ENCODE measurements at places on chromosomes 1 and 21.

DNA sequence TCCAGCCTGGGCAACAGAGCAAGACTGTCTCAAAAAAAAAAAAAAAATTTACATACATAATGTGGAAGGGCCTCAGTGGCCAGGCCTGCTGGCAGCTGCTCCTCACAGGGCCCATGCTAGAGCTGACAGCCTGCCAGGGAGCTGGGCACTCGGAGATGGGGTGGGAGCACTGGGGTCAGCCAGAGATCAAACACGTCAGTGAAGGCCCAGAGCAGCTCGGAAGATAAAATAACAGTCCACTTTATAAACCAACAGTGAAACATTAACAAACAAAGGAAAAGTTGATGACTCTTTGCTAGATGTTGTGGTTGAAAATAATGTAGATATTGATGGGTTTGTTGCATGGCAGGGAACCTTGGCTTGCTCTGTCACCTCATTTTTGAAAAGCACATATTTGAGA is 42.7 kb downstream of the ATP5PF start:
- DNase-seq = no peak

GRCh38 chr1:117612517-117613248 is 6.8 kb downstream of the TENT5C start:
- peak; percentile 42 for DNase-seq

- DNase-seq = peak; percentile 85
These were observed 33.8 kb upstream of the CSF3R start for GRCh38 chr1:36516372-36517010.

DNA sequence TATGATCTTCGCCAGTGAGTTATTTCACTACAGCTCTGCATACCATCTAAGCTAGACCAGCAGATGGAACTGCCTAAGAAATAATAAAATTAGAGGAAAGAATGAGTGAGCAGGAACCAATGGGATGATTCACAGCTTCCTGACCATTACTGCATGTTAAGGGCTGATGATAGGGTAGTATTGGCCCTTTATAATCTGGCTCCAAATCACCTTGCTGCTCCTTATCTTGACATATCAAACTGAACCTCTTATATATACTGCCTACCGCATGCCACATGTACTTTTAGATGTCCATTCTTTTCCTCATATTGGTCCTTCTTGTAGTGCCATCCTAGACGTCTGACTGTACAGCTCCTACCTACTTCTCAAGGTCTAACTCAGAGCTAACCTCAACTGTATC is 524.4 kb downstream of the DPYD start:
- DNase-seq = no peak

DNA sequence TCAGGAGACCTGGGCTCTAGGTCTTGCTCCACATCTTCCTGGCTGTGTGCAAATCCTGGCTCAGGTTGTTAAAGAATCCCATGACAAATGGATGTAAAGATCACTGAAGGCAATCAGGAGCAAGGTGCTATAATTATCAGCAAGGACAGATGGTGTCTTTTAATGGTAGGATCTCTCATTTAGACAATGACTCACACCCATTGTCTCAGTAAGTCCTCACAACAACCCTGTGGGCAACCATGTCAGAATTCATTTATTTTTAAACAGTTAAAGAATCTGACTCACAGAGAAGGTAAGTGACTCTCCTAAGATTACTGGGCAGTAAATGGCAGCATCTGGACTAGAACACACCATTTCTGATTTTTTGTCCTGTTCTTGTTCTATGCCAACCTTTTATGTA is 32.8 kb downstream of the RNASEL start:
- DNase-seq = no peak

DNA sequence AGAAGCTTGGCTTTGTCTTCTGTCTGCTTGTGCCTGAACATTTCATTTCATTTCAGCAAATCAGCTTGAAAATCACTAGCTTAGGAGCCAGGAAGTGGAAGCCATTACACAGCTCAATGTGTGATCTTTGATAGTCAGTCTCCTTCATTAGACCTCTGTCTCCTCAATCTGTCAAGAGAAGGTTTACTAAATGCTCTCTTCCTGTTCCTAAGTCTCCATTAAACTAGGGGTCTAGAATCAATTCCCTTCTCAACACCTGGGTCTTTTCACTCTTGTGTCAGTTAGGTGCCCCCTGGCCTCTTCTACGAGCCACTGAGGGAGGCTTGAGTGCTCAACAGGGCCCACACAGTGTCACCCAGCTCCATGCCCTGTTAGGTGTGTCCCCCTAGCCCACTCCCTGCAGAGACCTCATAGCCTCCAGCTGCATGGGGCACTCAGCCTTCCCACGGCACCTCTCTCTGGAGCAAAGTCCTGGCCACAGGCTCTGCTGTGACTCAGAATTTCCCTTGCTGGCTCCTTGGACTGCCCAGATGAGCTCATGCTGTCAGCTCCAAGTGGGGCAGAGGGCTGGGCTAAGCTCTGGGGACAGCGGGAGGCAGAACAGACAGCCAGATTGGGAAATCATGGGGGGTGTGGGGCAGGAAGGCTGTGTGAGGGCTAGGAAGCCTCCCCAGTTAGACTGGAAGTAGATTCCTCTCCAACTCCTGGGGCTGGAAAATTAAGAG is 115.7 kb upstream of the IPO9 start:
- peak; percentile 77 for DNase-seq

- no peak for DNase-seq
These were observed 56.3 kb downstream of the SPAG17 start for GRCh38 chr1:118128761-118129160.

DNA sequence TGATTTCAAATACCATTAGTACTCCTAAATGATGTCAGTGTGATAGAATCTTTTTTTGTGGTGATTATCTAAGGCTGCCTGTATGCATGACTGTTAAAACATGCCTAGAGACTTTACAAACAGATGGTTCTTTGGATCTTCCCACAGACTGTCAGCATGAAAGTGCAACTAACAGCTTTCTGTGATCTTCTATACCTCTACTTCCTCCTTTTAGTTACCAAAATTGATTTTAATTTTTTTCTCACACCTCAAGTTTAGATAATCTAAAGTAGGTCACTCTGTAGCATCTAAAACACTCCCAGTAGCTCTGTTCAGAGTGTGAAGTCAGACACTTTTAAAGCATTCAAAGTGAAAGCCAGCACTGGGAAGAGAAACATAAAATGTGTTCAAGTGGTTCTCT is 534.5 kb downstream of the PTPRC start:
- no peak for DNase-seq

- DNase-seq = peak; percentile 87
These were observed 59.4 kb downstream of the NRIP1 start for GRCh38 chr21:15005391-15005790.

DNA sequence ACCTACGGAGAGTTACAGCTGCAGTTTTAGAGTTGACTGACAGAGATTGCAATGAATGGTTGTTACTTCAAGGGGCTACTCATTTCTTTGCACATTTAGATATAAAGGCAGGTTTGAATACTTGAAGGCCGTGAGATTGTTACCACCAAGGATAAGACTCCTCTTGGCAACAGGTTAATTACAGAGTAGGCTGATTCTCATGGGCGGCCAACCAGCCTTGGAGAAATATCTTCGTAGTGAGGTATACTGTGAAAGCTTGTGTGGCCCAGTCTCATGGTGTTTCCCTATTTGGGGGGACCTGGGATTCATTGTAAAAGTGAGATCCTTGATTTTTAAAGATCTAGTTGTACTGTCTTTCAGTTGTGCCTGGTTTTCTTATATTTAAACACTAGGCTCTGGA is 103.2 kb upstream of the OLFM3 start:
- no peak for DNase-seq

GRCh38 chr1:174058624-174059023 is 36.5 kb upstream of the RC3H1 start:
- DNase-seq = no peak

DNA sequence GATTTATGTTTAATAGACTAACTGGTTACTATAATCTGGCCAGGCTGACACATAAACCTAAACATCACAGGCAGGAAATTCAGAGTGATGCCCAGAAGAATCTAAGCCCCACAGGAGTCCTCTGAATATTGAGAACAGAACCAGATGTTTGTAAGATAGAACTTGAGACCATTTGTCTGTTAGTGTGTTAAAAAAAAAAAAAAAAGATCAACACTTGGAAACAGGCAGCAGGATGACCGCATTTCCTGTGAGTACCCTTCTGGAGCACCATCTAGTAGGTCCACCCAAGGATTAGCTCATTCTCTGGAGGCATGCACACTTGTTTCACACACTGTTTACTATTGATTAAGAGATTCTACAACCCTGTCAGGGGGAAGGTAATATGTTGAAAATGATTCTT is 111.4 kb upstream of the VANGL1 start:
- DNase-seq = no peak

- no peak for DNase-seq
These were observed 55.3 kb upstream of the ATP1B1 start for GRCh38 chr1:169051171-169051570.

DNA sequence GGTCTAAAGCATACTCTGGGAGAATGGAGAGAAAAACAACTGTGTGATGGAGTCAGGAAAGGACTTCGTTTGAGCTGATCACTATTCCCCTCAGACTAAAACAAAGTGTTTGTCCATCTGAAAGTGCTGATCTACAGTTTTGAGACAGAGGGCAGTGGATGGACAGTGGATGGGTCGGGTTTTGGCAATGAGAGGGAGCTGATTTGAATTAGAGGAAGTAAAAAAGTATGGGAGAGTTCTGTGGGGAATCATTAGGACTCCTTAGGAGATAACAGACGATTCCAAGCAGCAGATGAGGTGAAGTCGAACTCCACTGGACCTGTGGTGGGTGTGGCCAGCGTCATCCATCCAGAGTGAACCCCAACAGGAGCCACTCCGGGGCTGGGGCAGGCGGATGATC is 62.3 kb downstream of the PTGS2 start:
- DNase-seq = no peak

DNA sequence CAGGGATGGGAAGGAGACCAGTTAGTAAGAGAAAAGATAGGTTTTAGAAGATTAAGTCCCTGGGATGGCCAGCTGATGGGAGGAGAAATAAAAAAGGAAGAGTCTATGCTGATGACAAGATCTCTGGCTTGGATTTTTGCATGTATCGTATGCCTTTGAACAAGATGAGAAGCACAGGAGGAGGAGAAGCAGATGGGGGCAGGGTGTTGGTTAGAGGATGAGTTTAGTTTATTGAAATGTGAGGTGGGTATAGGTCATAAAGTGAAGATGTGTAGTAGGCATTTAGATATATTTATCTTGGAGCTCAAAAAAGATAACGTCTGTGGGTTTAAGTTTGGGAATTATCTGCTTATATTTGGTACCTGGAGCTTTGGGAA is 1.4 kb downstream of the TIPRL start:
- DNase-seq = no peak

GRCh38 chr1:2300004-2300771 is 72.1 kb downstream of the SKI start:
- DNase-seq = no peak

GRCh38 chr1:223652436-223652941 is 13.0 kb downstream of the CAPN8 start:
- DNase-seq = peak; percentile 60

- no peak for DNase-seq
These were observed 173.2 kb downstream of the SMYD3 start for GRCh38 chr1:246333855-246334254.

- DNase-seq = no peak
These were observed 35.3 kb downstream of the HLX start for GRCh38 chr1:220914283-220915116.

DNA sequence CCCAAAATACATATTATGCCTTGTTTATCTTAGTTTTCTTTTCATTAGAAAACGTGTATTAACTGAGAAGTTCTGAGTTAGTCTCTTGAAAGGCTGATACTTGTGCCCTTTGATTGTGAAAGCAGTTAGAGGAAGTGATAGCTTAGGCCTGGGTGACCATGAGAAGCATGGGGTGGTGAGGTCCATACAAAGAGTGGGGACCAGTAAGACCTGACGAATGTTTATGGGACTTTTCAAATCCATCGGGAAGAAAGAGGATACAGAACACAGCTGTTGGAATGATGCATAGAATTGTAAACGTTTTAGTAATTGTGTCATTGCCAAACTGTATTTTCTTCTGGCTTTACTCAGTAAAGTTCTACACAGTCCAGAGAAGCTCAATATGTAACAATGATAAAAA is 259.8 kb downstream of the LMO4 start:
- DNase-seq = no peak

GRCh38 chr1:117919376-117919775 is 10.0 kb downstream of the GDAP2 start:
- no peak for DNase-seq

DNA sequence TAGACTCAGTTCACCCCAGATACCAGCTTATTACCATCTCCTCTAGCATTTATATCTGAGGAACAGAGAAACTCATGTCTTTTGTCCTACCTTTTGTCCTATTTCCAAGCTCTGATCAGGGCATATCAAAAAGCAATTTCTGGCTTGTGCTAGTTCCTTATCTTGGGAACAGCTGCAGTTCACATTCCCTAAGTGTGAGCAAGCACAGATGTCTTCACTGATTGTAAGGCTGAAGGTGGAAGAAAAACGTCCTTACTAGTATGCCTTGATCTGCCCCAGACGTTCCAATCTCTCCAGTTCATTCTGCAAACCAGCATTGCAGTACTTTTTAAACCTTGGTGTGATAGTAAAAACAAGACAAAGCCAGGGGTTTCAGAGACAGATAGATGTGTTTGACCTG is 139.8 kb downstream of the NCAM2 start:
- DNase-seq = no peak

- DNase-seq = no peak
These were observed 37.8 kb upstream of the SIPA1L2 start for GRCh38 chr1:232667778-232668165.

DNA sequence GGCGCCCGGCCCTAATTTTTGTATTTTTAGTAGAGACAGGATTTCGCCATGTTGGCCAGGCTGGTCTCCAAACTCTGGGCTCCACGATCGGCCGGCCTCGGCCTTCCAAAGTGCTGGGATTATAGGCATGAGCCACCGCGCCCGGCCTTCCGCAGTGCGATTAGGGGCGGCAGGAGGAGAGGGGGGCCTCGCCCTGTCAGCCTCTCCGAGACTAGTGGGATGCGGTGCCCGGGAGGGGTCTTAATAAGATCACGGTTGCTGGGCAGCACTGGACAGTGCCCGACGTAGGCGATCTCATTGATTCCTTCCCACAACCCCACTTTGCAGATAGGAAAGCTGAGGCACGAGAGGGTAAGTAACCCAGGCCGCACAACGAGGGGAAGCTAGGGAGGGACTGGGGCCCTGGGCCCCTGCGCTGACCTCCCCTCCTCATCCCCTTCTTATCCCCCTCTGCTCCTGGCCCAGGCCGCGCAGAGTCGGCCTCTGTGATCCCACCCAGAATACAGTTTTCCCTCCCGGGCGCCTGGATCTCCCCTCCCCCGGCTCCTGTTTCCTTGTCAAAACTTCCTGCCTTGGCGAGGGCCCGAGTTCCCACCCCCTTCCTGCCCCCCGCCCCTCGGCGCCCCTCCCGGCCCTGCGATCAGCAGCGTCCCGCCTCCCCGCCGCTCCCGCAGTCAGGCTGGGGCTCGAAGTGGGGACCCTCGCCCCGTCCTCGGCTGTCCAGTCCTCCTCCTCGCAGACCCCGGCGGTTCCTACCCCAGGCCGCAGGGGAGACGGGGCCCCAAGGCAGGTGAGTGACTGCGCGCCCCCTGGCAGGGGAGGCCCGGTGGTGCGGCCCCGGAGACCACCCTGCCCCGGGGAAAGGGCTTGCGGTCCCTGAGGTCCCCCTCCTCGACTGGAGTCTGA is at the start of gene PEAR1:
Gene PEAR1, plus strand, starts transcription at position 671 of the 906 bp plus-strand sequence. CDS start 10,209 bp downstream, outside the sequence.
- peak; percentile 85 for DNase-seq
